ENCODE measurements at places on chromosomes 5 and 9. TPM values are rescaled to one million over a fixed set of nuclear protein-coding genes. Genes with fewer than 3 reads are reported as not detected.

SPINK5 gene
- 5.6 TPM for total RNA-seq

PCDHB4 gene
- total RNA-seq: 0.48 TPM

SPATA31C1 gene
- not detected for total RNA-seq

DNAH5 gene
- total RNA-seq: 4.4 TPM

EGFL7 gene
- 58.7 TPM for total RNA-seq

SEMA6A gene
- 6.3 TPM for total RNA-seq

CYLC2 gene
- not detected for total RNA-seq

DOLK gene
- total RNA-seq: 30.8 TPM

LURAP1L gene
- 46.6 TPM for total RNA-seq

PDE6A gene
- not detected for total RNA-seq

CCL21 gene
- not detected for total RNA-seq

GPX3 gene
- total RNA-seq: 5.5 TPM

GRCh38 chr5:35804201-35804653 lies 52.5 kb upstream of the IL7R start:
- DNase-seq: no peak

GRCh38 chr9:113373256-113373655 lies 3.5 kb downstream of the HDHD3 start:
- DNase-seq: no peak

GRCh38 chr5:167460449-167461020 lies 830.9 kb upstream of the WWC1 start:
- DNase-seq: no peak

- DNase-seq: no peak
These were observed 56.4 kb downstream of the NR3C1 start for GRCh38 chr5:143347046-143347445.

DNA sequence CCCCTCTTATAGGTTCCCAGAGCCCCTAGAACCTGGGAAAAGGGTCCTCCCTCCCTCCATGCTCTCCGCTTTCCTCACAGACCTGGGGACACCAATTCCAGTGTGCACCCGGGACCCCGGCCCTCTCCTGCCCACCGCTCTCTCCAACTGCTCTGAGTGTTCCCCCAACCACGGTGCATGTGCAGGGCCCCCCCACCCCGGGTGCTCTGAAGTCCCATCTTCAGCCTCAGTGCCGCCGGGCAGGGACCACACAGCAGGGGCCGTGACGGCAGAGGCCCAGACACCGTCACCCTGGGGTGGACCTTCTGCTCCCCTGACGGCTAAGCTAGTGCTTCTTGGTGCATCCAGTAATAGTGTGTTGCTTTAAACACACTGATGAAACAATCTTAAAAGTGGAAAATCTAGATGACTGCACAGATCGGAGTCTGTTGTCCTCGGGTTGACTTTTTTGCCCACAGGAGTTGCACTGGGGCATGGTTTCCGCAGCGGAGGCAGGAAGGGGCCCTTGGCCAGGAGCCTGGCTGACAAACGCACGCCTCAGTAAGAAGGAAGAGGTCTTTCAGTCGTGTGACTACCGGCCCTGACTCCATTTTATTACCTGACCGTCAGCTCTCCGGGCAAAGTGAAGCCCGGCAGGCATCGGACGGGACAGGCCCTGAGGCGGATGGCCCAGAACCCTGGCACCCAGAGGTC lies 36.2 kb upstream of the SLC6A3 start:
- DNase-seq: no peak

GRCh38 chr5:151034422-151035379 lies 14.3 kb downstream of the GPX3 start:
- DNase-seq: no peak

- DNase-seq: no peak
These were observed 5.8 kb downstream of the FPGS start for GRCh38 chr9:127808347-127809001.

DNA sequence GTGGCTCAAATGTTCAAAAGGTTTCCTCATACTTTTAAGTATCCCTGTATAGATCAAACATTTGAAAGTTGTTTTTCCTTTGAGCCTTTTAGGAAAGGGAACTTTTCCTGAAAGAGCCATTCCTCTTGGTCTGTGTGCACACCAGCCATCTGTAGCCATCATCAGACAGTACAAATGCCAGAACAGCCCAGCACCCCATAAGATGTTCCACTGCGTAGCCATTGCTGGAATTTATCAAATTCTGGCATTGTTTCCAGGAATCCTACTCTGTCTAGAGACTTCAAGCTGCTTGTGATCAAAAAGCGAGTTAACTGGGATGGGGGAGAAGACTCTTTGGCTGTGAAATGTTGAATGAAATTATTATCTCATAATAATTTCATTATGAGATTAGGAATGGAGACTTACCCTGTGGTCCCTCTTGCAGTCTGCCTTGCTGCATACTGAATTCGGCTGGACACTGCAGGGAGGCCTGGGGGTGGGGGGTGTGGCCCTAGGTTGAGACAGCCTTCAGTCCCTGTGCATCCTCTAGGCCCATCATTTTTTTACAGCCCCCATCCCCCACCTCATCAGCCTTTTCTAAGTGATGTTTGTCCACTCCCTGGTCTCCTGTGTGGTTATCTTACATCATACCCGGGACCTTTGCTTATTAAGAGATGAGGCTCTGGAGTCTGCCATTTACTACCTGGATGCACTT lies 99.8 kb downstream of the RALGPS1 start:
- no peak for DNase-seq

DNA sequence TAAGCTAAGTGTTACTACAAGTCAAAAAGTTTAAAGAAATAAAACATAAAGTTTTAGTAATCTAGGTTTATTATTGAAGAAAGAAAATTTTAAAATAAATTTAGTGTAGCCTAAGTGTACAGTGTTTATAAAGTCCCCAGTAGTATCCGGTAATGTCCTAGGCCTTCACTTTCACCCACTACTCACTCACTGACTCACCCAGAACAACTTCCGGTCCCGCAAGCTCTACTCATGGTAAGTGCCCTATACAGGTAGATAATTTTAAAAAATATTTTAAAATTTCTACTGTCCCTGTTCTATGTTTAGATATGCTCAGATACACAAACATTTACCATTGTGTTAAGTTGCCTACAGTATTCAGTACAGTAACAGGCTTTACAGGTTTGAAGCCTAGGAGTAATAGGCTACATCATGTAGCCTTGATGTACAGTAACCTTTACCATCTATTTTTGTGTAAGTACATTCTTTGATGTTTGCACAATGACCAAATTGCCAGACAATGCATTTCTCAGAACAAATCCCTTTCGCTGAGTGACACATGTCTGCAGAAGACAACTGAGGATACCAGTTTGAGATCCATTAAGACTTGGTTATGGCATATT lies 253.6 kb downstream of the TRIM32 start:
- DNase-seq: no peak

DNA sequence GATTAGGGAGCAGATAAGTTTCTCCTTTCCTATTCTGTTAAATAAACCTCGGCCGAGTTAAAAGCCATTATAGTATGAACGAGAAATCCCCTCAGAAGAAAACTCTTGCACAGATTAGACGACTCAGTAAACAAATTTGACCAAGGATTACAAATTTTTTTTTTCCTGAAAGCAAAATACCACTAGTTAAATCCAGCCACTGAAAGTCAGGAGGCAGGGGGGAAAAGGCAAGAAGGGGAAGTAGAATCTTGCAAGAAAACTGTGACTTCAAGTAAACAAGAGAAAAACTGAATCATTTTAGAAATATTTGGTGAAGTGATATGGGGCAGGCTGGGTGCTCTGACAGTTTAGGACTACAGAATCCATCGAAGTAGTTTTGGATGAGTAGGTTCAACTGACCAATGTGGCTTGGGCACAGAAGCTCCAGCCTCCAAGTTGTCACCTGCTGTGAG lies 251.0 kb downstream of the DENND1A start:
- no peak for DNase-seq

GRCh38 chr9:137050570-137050969 lies 3.3 kb downstream of the ENTPD2 start:
- DNase-seq: no peak

- no peak for DNase-seq
These were observed 38.2 kb downstream of the IPPK start for GRCh38 chr9:92631452-92632343.

DNA sequence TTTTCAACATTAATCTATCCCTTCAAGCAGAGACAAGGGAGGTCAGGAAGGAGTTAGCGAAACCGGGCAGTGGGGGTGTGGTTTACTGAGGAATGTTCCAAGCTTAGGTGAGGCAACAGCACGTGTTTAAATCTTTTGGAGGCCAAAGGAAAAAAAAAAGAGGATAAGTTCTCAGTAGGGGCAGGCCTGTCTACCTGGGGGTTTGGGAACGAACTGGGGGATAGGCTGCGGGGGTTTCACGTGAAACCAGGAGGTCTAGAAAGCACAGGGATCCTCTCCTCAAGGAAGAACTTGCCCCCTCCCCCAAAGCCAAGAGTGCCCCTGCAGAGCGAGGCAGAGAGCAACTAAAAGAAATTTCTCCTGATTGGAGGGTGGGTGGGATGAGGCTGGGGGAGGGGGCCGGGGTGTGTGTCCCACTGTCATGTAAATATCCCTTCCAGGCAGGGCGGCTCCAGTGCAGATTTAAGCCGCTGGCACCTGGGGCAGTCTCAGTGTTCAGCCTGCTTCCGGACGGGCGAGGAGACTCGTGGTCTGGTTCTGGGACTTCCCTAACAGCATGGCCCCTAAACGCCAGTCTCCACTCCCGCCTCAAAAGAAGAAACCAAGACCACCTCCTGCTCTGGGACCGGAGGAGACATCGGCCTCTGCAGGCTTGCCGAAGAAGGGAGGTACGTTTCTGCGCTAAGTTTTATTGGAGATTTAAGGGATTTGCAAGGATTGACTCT lies 5.5 kb upstream of the SET start:
- no peak for DNase-seq

DNA sequence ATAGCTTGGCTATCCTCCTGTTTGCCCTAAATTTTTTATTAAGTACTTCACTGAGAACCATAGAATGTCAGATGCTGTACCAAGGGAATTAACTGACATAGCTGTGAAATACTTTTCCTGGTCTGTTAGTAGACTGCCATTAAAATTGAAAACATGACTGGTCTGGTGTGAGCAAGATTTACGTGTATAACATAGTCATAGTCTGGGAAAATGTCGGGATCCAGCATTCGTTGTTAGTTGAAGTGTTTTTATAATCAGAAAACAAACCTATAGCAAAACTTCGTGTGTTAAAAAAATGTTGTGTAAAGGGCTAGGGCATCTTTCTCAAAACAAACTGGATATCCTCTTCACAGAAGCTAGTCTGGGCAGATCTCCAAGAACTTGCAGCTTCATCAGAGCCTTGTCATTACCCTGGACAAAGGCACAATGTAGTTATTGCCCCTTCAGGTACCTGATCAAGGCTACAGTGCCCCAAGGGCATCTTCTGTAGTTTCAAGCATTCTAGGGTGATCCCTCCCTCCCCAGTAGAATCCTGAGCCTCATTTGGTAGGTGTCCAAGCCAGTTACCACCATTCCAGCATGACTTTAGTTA lies 454.2 kb upstream of the SGCD start:
- DNase-seq: no peak

GRCh38 chr5:149358868-149359495 lies 1.1 kb downstream of the PCYOX1L start:
- no peak for DNase-seq

DNA sequence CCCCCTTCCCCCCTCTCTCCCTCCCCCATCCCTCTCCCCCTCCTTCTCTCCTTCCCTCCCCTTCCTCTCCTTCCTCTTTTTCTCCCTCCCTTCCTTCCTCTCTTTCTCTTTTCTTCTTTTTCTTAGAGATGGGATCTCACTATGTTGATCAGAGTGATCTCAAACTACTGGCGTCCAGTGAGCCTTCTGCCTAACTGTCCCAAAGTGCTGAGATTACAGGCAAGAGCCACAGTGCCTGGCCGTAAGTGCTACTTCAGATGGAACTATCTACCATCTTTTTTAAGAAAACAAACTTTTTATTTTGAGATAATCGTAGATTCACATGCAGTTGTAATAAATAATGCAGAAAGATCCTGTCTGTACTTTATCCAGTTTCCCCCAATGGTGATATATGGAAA lies 6.3 kb downstream of the RCL1 start:
- DNase-seq: no peak

DNA sequence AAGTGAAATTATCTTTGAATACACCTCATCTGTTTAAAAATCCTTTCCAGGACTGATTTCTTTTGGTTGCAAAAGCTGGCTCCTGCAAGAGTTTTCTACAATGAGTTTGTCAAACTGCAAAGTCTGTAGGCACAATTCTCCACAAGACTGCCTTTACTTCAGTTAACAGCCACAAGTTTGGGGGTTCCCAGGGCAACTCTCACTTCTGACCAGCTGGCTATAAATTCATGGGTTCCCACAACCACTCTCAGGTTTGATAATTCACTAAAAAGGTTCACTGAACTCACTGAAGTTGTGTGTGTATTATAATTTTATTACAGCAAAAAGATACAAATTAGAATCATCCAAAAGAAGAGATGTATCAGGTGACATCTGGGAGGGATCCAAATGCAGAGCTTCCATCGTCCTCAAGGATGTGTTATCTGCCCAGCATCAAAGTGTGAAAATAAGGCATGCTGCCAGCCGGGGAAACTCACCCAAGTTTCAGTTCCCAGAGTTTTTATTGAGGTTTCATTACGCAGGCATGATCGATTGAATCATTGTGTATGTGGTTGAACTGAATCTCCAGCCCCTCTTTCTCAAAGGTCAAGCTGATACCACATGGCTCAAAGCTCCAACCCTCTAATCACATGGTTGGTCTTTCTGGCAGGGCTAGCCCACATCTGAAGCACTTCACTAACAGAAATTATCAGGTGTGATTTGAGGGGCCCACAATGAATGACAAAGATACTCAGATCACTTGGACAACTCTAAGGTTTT lies 19.0 kb upstream of the PSIP1 start:
- DNase-seq: no peak

- DNase-seq: no peak
These were observed 48.3 kb downstream of the SH3TC2 start for GRCh38 chr5:149014571-149015031.

- DNase-seq: no peak
These were observed 121.0 kb upstream of the LRRTM2 start for GRCh38 chr5:138996120-138996519.

- no peak for DNase-seq
These were observed 49.5 kb upstream of the C9orf72 start for GRCh38 chr9:27622693-27623340.
